ENCODE measurements at places on chromosomes 2 and 18.
A peak's percentile ranks its signal among the peaks of the same experiment; 100 is the strongest.

- peak; percentile 52 for DNase-seq
Observed at GRCh38 chr2:159285929-159286708, at the start of gene WDSUB1. Gene WDSUB1 (minus strand): TSS chr2:159286703. CDS start chr2:159283069, 3,634 bp downstream.

DNA sequence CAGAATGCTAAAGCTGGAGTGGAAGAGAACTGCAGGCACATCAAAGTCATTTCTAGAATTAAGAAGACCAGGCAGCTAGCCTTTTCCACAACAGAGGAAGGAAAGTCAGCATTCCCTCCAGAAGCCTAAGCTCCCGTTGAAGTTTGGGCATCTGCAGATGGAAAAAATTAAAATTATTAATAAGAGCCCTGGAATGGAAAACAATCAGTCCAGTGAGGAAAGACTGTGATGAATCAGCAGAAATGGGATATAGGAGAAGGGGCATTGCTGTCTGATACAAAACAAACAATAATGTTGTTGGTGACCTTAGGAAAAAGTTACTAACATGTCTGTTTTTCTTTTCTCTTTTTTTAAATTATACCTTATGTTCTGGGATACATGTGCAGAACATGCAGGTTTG lies 450.7 kb upstream of the SLC14A2 start:
- DNase-seq, result no peak

DNA sequence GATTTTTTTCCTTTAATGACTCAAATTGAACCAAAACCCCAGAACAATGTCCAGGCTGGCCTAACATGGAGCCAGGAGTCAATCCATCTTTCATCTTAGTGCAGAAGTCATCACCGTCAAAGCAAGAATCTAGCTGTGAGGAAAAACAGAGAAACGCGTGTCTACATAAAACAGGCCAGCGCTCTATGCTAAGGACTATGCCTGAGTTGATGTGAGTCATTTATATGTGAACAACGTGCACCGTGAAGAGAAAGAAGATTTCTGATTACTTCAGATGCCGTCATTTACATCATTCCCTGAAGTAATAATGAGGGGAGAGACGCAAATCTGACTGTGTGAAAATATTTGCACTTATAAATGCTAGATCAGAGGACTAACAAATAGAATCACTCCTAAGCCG lies 34.0 kb upstream of the SALL3 start:
- no peak for DNase-seq

DNA sequence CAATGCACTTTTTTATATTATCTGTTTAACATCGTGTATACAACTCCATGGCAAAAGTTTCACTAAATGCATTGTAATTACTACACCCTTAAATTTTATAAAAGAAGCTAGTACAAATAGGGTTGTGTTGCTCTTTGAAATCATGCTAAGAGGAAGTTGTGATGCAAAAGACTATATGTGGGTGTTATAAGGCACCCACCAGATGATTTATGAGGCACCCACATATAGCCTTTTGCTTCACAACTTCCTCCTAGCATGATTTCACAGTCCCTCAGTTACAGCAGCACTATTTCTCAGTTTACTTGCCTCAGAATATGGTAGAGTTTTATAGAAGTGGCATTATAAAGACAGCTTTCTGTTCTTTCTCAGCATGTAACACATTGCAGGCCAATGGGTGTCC lies 277.3 kb upstream of the DOK6 start:
- DNase-seq, result no peak

DNA sequence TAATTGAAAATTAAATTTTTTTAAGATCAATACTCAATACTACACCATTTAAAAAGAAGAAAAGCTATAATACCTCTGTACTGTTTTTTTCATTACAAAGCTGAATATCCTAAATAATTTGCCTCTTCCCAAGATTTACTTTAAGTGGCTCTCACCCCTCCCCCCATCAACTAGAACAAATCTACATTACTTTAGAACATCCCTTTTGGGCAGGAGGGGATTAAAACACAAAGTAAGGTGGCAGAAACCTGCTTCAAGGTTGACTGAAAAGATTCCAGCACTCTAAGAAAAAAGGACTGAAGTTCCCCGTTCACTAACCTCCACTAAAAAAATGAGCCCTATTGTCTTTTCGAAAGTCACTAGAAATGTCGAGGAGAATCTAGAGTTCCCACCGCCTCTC lies 42.3 kb downstream of the SLC38A11 start:
- no peak for DNase-seq

GRCh38 chr2:85840091-85840490 lies 48.7 kb downstream of the ST3GAL5 start:
- no peak for DNase-seq

DNA sequence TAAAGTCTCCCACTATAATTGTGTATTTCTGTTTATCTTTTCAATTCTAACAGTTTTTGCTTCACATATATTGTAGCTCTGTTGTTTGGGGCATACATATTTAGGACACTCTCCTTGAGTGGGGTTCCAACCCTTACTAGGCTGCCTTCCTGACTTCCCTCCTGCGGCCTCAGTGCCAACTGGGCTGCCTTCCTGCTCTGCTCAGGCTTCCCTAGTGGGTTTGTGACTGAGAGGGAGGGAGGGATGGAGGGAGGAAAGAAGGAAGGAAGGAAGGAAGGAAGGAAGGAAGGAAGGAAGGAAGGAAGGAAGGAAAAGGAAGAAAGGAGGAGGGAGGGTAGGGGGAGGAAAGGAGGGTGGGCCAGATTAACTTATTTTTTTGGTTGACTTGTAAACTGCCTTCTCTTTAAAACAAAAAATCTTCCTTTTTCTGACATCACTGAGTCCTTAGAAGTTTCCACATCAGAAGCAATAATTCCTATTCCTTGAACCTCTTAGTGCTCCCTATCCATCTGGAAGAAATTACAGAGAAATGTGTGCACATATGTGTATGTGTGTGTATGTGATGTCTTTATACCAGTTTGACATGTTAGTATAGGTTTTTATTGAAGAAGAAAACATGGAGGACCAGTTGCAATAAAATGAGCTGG lies 145.4 kb upstream of the PGAP1 start:
- no peak for DNase-seq

GRCh38 chr2:101559551-101559950 lies 84.6 kb upstream of the RFX8 start:
- DNase-seq, result no peak

DNA sequence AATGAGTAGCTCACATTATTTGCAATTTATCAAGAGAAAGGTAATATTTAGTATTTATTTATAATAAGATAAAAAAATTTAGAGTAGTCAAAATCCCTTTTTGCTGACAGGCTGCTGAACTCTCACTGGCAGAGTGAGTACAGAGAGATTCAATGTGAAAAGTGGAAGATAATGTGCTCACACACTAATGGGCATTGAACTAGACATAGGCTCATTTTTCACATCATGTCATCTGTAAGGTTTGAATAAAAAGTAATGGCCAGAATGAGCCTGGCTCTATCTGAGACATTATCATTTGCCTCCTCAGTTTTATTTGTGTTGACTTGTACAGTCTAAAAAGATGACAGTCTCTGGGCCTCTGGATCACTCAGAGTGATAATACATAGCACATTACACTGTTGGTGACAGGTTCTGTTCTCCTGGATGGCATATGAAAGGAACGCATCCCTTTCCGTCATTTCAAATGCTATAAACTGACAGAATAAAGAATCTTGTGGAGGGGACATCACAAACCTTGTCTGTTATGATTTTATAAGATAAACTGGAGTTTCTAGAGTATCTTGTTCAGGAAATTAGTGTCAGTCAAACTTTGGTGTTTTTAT lies 812.9 kb downstream of the NR4A2 start:
- no peak for DNase-seq

GRCh38 chr2:2686222-2686621 lies 355.1 kb upstream of the MYT1L start:
- no peak for DNase-seq

DNA sequence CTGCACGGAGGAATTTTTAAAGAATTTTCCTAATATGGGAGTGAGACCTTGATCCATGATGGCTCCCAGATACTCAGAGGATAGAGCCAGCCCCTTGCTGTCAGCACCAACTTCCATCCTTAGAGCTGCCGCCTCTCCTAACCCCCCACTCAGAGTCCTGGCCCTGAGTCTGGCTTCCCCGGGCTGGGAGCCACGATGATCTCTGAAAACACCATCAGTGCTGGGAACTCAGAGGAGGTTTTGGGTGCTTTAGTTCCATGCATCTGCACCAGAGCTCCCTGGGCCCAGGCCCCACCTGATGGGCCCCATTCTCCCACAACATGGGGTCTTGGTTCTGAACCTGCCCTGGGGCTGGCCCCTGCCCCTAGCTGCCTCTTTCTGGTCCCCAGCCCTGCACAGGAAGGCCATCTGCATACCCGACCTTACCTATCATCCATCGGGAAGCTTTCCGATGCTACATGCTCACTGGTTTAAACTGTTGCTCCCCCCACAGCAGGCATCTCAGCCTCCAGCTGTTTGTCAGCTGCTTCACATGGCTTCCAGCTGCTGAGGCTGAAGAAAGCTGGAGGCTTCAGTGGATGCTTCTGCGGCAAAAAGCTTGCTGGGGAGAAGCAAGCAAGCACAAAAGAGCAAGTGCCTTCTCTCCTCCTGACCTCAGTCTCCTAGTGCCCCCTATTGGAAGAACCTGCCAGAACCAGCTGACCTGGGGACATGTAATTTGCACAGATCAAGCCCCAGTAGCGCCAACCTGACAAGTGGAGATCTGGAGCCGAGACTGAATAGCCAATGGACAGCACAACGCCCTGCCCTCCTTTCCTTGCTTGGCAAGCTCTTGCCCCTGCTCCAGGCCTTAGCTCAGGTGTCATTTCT lies 24.2 kb upstream of the RHOB start:
- DNase-seq, result no peak

Data from foreskin melanocyte (primary cell).